ENCODE measurements at places on chromosomes 4 and X.
A peak's percentile ranks its signal among the peaks of the same experiment; 100 is the strongest.

DNA sequence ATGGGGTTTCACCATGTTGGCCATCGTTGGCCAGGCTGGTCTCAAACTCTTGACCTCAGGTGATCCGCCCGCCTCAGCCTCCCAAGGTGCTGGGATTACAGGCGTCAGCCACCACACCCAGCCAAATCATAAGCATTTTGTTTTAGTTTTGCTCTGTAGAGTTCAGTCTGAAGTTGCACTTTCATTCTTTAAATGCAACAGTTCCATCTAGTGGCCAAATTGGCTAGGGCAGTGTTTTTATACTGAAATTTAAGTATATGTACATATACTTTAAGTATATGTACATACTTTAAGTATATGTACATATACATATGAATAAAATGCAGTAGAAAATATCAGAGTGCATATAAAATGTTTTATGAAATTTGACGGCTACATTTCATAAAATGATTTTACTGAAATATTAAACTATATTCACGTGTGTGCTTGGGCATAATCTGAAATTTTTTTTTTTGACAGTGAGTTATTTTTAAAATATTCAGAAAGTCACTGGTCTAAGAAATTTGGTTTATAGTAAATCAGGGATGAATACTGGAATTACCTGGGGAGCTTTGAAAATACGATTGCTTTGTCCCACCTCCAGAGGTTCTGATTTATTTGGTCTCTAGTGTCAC, 145.5 kb downstream of the NWD2 start:
- DNase-seq = peak; percentile 42

GRCh38 chr4:123675567-123675966, 279.0 kb downstream of the SPRY1 start:
- DNase-seq = no peak

- DNase-seq = no peak
These were observed 68.4 kb upstream of the MID1IP1 start for GRCh38 chrX:38732866-38733265.

DNA sequence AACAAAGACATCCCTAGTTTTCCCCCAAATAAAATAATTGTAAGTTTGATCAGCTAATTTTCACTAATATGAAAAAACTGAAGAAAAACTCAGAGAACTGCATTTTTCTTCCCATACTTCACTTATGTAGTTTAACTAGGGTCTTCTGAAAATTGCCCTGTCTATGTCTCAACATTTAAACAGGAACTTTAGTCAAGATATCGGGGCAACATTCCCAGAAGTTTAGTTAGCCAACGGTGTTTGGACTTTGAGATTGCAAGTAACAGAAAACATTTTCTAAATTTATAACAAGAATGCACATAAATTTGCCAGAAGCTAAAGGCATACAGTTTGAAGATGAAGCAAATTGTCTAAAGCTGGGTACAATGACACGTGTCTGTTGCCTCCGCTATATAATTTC, 201.1 kb downstream of the ARAP2 start:
- no peak for DNase-seq

GRCh38 chr4:76558396-76559235, 123.6 kb downstream of the SHROOM3 start:
- peak; percentile 92 for DNase-seq

DNA sequence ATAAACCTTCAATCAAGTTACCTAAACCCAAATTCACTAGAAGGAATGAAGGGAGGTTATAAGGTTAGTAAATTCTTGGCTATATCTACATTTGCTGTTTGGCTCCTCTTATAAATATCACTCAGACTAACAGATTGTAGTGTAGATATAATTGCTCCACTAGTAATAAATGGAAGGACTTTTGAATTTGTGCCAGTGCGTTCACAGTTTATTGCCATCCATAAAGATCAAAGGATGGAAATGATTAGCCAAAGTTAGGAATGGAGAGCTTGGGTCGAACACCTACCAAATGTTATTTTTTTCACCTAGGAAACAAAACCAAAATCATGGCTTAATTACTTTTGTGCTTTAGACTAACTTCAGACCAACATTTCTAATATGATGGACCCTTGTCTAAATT, 9.2 kb downstream of the DTHD1 start:
- DNase-seq = no peak

- no peak for DNase-seq
These were observed 313.3 kb upstream of the NOCT start for GRCh38 chr4:138702190-138702824.

DNA sequence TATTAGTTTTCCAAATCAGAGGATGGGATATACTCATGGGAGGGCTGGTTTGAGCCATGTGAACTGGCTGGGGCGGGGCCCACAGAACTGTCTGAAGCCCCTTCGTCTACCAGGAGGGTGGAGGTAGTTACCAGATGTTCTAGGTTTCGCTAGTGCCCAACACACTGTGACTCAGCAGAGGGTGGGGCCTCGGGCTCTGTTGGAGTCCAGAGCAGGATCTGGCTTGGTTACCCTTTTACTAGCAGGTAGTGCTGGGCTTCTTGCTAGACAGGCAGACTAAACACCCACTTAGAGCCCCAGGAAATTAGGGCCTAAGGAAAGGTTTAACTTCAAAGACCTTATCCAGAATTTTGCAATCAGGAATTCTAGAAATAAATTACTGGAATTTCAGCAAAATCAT, 56.2 kb upstream of the CHRDL1 start:
- no peak for DNase-seq

- DNase-seq = no peak
These were observed 7.6 kb downstream of the UBE2D3 start for GRCh38 chr4:102819588-102820365.

GRCh38 chr4:104973708-104974107, 173.0 kb upstream of the TET2 start:
- DNase-seq = no peak

DNA sequence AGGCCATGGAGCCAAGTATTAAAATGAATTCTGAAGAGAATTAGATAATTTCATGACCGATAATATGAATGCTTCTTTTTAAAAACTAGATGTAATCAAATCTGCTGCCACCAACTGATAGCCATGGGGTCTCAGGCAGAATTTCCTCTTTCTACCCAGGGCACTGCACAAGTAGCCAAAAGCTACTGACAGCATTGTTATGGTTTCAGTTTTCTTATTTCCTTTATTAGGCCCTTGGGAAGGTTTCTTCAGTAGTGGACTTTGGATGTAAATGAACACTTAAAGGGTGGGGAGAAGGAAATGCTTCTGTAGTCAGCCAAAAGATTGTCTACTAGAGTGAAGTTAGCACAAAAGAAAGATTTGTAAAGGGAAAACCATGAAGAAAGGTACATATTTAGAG, 686.0 kb downstream of the ADGRL3 start:
- no peak for DNase-seq

DNA sequence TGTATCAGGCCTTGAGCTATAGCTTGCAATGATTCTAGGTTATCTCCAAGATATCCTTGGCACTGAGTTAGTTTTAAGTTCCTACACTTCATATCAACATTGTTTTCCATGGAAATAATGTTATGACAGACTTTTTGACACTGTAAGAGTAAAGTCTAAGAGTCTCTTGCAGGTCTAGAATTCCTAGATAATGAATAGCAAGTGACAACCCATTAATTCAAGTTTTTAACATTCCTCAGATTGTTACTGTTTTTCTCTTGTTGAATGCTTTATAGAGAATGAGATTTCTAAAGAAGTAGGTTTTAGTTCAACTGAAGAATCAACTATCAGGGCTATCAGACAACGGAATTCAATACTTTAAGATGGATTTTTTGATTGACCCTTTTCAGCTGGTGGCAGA, 276.1 kb downstream of the PPP3CA start:
- peak; percentile 23 for DNase-seq

GRCh38 chr4:101787701-101788316, 2.7 kb upstream of the BANK1 start:
- no peak for DNase-seq

DNA sequence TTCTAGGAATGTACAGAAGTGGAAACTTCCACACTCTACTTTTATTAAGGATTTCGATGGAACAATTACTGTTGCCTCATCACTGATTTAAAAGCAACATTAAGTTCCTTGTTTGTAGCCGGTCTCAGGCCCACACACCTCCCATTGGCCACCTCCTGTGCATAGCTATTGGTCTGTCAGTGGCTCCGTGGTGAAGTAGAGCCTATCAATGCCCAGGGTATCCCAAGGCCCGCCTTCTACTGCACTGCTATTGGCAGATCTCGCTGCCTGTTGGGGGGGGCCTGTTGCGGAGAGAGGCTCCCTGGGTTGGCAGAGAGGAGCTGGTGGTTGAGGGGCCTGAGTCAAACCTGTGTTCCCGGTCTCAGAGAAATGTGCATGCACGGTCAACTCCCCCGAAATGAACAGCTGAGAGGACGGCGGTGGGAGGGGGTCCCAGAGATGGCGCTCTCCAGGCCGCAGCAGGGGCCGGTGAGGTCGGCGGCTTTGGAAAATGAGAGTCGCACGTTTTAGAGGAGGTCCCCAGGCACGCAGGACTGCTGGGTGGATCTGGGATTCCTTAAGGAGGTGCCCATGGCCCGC, 4.9 kb upstream of the ARAF start:
- DNase-seq = peak; percentile 93

DNA sequence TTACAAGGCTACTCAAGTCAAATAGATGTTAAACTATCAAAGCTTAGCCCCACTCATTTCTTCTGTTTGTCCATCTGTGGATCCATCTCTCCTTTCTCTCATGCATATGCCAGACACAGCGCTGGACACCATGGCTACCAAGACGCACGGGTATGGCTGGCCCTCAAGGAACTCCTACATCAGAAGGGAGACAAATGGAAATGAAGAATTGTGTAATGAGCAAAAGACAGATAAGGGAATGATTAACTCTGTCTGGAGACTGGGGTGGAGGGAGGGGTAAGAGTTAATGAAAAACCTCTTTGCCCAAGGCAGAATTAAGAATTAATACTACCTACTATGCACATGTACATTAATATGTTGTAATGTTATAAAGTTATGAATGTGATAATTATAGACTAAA, 88.1 kb downstream of the MGST2 start:
- no peak for DNase-seq

DNA sequence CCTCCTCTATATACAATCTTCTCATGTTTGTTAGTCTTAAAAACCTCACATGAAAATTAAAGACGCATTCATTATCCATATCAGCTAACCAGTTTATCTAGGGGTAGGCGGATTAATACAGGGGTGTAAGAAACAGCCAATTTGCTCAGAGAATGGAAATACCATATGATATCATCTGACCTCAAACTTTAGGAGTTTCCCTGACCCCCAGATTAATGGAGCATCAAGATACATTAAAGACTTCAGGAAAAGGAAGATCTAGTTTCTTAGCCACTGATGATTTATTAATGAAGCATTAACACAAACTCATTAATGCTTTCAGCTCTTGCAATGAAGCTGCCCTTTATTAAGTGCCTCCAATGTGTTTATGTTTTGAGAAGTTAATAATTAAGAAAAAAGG, 67.5 kb downstream of the CAMK2D start:
- DNase-seq = no peak

- no peak for DNase-seq
These were observed 213.5 kb downstream of the GUCY2F start for GRCh38 chrX:109268340-109268739.

DNA sequence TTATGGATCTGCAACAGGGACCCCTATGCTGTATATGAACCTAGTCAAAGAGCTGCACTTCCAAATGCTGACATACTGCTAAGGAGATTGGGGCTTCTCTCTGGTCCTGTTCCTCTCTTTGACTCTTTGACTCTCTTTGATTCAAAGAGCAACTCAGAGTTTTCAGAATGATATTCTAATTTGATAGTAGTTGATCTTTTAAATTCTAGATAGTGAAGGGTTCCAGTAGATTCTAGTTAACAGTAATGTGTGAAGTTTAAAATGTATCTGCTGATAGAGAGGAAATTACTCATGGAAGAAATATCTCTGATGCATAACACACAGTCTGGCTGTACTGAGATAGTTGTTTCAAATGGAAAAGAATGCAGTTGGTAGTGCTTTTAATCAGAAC, 239.1 kb downstream of the RASL11B start:
- DNase-seq = peak; percentile 78

GRCh38 chr4:140222171-140222570, 68.2 kb upstream of the MAML3 start:
- no peak for DNase-seq

DNA sequence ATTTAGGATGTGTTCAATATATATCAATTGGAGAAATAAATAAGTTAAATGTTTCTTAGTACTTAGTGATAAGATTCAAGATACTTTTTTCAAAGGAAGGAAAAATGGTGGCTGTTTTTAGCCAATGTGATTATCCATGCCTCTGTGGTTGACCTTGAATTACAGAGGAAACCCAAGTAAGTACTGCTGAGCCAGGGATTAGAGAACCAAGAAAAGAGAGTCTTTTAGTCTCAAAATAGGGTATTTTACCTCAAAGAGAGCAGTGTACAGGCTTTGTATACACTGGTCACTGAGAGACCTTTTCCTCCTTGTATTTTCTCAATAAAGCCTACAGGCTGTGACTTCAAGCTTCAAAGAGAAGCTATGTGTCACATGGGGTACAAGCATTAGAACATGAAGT, 1075.3 kb downstream of the ADGRL3 start:
- no peak for DNase-seq

GRCh38 chrX:3738509-3738908, 25.1 kb upstream of the PRKX start:
- DNase-seq = no peak

- no peak for DNase-seq
These were observed 54.9 kb downstream of the WFS1 start for GRCh38 chr4:6324461-6324998.

GRCh38 chrX:50497114-50497513, 26.5 kb upstream of the DGKK start:
- no peak for DNase-seq

- no peak for DNase-seq
These were observed 249.6 kb downstream of the DHRSX start for GRCh38 chrX:2251211-2251610.

- no peak for DNase-seq
These were observed 105.9 kb upstream of the GPRIN3 start for GRCh38 chr4:89413518-89413917.

DNA sequence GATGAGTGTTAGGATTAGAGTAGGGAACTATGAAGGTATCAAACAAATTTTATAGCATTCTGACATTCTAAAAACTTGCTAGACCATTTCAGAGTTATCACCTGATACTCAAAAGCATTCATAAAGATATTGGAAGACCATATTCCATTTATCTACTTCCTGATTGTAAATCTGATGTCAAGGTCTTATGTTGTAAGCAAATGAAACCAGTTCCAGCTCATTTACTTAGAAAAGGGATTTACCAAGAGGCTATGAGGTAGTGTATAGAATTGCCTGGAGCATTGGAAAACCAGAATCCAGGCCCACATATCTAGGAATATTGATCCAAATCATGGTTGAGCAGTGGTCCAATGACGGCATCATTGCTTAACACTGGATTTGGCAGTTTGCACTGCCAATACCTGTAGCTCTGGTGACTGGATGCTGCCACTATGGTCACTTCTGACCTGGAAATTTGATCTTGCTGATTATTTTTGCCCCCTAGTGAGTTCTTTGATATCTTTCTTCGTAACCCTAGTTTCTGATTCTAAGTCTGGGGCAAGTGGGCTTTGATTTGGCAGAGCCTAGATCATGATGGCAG, 25.4 kb downstream of the ARFIP1 start:
- DNase-seq = no peak

GRCh38 chr4:174999407-174999806, 81.2 kb downstream of the ADAM29 start:
- no peak for DNase-seq

- no peak for DNase-seq
These were observed 67.9 kb downstream of the METTL14 start for GRCh38 chr4:118753096-118753495.

All from fibroblast of skin of scalp (primary cell).